ENCODE measurements at places on chromosomes 5 and 9. TPM values are rescaled to one million over a fixed set of nuclear protein-coding genes. Genes with fewer than 3 reads are reported as not detected.

SNCB gene
- 0.10 TPM for total RNA-seq

FOXD4L5 gene
- total RNA-seq, result 0.37 TPM

FCN1 gene
- total RNA-seq, result not detected

EIF4E1B gene
- not detected for total RNA-seq

DIMT1 gene
- total RNA-seq, result 21.0 TPM

FOXI1 gene
- total RNA-seq, result not detected

DRD1 gene
- not detected for total RNA-seq

MARCOL gene
- total RNA-seq, result not detected

PCDHB15 gene
- total RNA-seq, result 1.6 TPM

MYOT gene
- total RNA-seq, result not detected

TBC1D2 gene
- 6.1 TPM for total RNA-seq

SPARC gene
- total RNA-seq, result 1,783 TPM

PLPP7 gene
- total RNA-seq, result 22.2 TPM

ZNF474 gene
- total RNA-seq, result not detected

ITGA2 gene
- 5.2 TPM for total RNA-seq

GPX8 gene
- 108 TPM for total RNA-seq

DPM2 gene
- total RNA-seq, result 14.4 TPM

LCN10 gene
- total RNA-seq, result not detected

PTPRD gene
- 19.8 TPM for total RNA-seq

ADAMTS13 gene
- total RNA-seq, result 3.4 TPM

ZCCHC10 gene
- total RNA-seq, result 6.7 TPM

TAS2R1 gene
- total RNA-seq, result not detected

DOCK8 gene
- 0.25 TPM for total RNA-seq

CCL21 gene
- total RNA-seq, result 0.81 TPM

SYK gene
- total RNA-seq, result not detected

SFXN1 gene
- 21.5 TPM for total RNA-seq

NUDT12 gene
- total RNA-seq, result 7.8 TPM

CMBL gene
- total RNA-seq, result 24.8 TPM

OBP2B gene
- total RNA-seq, result not detected

HEMGN gene
- not detected for total RNA-seq

OR1Q1 gene
- not detected for total RNA-seq

ANKRD34B gene
- total RNA-seq, result not detected

FOXD4L6 gene
- not detected for total RNA-seq

DCAF12 gene
- total RNA-seq, result 25.6 TPM

DNAI1 gene
- not detected for total RNA-seq

SPATA31A3 gene
- total RNA-seq, result not detected

NRARP gene
- total RNA-seq, result 1.7 TPM

MLANA gene
- total RNA-seq, result not detected

CARD6 gene
- 23.3 TPM for total RNA-seq

GRXCR2 gene
- total RNA-seq, result not detected

IL5 gene
- total RNA-seq, result not detected

INVS gene
- 15.6 TPM for total RNA-seq

Measured in cardiac ventricle fibroblast (primary cell).